ENCODE measurements at places on chromosomes 7 and 10.
A peak's percentile ranks its signal among the peaks of the same experiment; 100 is the strongest.

- DNase-seq: no peak
These were observed 30.2 kb upstream of the IKZF1 start for GRCh38 chr7:50274361-50274760.

- DNase-seq: no peak
These were observed 49.4 kb downstream of the PLXDC2 start for GRCh38 chr10:19865676-19866075.

GRCh38 chr10:45585131-45585530 lies 87.4 kb downstream of the ZFAND4 start:
- no peak for DNase-seq

- no peak for DNase-seq
These were observed 30.4 kb downstream of the A1CF start for GRCh38 chr10:50855015-50855414.

GRCh38 chr10:124376411-124376810 lies 42.3 kb downstream of the OAT start:
- no peak for DNase-seq

DNA sequence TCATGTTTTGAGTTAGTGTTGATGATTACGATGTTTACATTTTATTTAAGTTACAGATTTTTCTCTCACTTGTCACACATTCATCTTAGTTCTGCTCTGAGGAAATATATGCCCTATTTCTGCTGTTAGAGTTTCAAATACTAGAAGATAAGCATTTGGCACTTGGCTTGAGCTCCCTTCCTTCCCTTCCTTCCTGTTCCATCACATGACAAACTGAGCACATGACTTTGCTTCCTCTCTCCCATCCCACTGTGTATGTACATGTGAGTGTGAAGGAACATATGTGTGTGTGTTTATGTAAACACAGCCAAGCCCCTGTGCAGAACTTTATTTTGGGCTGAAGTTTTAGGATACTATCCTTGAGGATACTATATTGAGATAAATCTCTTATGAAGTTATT lies 795.9 kb upstream of the IGFBP3 start:
- no peak for DNase-seq

DNA sequence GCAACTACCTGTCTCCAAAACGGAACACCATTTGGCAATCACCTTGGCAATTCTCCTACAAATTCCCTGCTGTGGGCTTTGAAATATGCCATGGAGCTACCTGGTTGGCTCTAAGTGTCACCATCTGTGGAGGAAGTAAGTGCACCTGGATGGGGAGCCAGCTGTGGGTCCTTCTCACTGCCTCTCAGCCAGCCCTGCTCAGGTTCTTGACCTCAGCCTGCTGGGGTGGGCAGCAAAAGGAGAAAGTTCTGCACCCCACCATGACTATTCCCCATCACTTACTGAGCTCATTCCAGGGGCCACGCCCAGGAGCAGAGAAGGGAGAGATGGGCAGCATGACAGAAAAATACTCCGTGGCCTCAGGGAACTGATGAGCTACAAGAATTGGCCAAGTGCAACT lies 158.7 kb downstream of the TNS3 start:
- no peak for DNase-seq

DNA sequence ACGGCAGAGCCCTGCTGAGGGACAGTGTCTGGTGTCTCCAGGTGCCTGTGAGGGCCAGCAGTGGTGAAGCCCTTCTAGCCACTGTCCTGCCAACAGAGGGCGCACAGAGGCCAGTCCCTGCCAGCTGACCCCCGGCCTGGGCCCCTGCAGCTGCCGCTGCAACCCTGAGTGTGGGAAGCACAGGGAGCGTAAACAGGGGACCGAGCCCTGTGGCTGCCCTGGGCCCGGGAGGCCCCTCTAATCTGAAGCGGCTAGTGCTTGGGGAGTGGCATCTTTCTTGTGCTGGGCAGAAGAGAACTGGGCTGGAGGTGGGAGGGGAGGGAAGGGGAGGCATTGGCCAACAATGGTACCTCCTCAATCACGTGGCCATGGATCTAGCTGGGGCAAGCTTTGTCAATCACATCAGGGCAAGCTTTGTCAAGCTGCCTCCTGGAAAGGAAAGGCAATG lies 34.6 kb downstream of the TRIM8 start:
- peak; percentile 77 for DNase-seq

DNA sequence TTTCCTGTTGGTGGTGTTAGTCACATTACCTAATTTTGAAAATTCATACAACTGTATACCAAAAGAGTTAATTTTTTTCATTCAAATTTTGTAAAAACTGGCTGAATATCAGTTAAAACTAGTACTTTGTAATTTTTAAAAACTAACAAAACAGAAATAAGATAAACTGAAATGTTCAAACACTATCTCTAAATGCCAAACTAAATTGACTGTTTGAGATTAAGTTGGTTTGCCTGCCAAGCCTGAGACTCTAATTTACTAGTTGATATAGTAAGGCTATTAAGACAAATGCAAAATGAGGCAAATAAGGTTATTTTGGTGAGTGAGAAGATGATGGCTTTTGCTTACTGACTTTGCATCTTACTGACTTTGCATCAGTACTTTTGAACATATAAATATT lies 1134.9 kb upstream of the LRRN3 start:
- DNase-seq: no peak

- peak; percentile 93 for DNase-seq
These were observed 83.9 kb upstream of the ANK3 start for GRCh38 chr10:60473557-60473956.

DNA sequence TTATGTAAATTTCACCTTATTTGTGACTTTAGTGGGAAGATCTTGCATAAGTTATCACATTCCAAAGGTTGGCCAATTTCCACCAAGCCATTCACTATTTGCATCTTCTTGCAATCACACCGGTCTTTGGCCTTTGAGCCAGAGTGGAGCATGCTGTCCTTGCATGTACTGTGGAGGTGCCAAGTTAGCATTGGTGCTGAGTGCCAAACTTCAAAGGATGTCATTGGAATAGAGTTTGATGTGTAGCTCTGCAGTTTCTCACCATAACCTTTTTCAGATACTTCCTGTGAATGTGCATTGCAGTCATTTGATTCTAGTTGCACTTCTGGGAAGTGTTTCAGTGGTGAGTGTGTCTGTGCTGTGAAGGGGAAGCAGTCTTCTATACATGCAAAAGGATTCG lies 620.6 kb downstream of the SUGCT start:
- no peak for DNase-seq

DNA sequence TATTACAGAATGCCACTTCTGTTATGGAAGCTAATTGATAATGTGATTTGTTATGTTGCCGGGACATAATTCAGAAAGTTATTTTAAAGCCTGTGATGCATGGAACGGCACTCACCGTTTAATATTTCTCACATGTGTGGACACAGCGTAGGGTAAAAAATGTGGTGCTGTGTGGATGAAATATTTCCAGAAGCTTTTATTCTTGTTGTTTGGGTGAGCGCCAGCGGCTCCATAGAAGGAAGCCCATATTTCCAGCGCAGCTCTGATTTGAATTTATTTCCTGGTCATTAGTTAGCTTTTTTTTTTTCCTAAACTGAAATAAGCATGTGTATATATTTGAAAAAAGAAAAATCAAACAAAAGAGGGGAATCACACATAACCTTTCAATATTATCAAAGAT lies 20.2 kb upstream of the NKX6-2 start:
- no peak for DNase-seq

DNA sequence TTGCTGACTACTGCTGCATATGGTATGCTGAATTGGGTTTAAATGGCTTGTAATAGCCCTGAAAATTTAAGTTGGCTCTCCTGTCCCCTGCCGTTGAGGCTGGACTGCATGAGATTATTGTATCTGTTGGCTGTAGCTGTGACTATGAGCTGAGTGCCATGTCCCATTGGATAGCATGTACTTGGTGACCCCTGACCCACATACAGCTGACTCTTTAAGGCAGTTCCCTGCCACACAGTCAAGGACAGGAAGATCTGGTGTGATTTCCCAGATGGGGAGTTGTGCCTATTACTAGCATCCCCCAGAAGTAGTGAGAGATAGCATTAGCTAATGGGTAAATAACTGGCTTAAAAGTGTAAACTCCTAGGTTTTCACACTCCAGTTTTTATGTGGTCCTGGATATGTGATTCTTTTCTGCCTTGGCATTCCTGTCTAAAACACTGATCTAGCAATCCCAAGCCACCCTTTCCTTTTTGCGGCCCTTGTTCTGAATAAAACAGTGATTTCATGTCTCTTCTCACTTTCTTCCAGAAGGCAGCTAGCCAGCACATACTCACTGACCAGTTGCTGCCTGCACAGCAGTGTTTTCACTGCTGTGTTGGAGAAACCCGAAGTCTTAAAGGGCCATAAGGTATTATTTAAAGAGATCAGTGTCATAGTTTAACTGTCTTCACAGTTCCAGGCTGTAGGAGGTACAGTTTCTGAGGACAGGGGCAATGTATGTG lies 35.9 kb downstream of the LRRC4 start:
- DNase-seq: no peak

GRCh38 chr7:101374990-101375389 lies 12.3 kb downstream of the COL26A1 start:
- no peak for DNase-seq

DNA sequence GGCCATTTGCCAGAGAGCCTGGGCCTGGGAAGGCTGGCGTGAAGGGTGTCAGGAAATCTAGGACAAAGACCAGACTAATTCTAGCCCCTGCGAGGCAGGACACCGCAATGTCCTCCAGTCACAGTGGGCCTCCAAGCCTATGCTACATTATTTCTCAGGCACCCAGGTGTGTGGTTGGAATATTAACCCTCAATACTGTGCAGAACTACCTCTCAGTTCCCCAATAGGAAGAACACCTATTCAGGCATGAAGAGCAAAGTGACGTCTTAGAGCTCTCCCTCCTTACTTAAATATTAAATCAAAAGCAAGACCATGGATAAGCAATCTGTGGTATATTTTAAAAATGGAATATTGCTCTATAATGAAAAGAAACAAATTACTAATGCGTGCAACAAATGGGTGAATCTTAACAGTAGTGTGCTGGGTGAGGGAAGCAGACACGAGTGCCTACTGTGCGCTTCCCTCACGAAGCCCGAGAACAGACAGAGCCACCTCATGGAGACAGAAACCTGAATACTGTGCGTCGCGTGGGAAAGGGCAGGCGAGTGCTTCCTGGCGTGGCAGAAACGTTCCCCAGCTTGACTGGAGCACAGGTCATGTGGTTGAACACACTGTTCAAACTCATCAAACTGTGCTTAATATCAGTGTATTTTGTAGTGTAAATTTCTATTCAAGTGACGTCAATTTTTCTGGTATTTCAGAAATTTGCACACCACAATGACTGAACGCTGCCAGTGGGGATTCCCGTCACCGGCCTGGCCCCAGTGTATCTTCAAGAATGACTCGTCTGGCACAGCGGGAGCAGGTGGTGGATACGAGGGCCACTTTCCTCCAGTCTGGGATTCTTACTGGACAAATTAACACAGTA lies 15.5 kb upstream of the PTPRN2 start:
- DNase-seq: peak; percentile 40

- no peak for DNase-seq
These were observed 299.7 kb upstream of the AKR1E2 start for GRCh38 chr10:4526311-4526731.

DNA sequence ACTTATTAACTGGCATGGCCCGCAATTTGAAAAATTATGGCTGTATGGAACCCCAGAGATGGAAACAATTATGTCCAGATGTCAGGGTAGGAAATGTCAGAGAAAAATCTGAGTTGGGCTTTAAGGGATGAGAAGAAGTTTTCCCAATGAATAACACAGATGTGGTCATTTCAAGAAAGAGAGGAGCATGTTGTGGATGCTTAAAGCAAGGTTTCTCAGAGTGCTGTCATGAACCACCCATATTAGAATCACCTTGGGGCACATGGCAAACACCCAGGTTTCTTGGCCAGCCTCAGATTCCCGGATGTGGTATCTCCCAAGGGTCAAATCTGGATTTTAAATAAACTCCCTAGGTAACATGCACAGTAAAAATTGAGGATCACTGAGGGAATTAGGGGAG lies 43.6 kb downstream of the LAMB4 start:
- DNase-seq: no peak

- DNase-seq: no peak
These were observed 221.4 kb downstream of the ADARB2 start for GRCh38 chr10:1515780-1516491.

GRCh38 chr7:137628216-137628615 lies 218.6 kb downstream of the DGKI start:
- DNase-seq: no peak

DNA sequence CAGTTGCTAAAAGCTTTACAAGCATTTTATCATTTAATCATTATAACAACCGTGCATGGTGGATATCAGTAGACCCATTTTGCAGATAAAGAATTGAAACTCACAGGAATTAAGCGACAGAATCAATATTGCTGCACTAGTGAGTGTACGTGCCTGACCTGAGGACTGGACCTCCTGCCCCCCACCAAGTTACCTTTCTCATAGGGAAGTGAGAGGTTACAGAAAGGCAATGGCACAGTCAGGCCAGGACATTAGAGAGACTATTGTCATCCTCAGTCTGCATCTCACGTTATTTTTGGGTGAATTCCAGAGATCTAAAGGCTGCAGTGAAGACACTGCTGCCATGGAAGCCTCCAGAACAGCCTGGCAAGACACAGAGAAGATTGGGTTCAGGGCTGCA lies 80.9 kb downstream of the WDFY4 start:
- no peak for DNase-seq

- DNase-seq: no peak
These were observed 35.6 kb upstream of the TOMM7 start for GRCh38 chr7:22858274-22858639.

DNA sequence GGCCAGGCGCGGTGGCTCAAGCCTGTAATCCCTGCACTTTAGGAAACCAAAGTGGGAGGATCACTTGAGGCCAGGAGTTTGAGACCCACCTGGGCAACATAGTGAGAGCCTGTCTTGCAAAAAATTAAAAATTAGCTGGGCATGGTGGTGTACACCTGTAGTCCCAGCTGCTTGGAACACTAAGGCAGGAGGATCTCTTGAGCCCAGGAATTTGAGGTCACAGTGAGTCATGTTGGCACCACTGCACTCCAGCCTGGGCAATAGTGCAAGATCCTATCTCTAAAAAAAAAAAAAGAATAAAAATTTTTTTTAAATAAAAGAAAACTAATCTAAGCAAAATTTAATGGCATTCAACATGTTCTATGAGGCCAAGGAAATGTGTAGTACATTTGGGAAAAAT lies 44.9 kb upstream of the UBN2 start:
- DNase-seq: no peak

GRCh38 chr10:60293581-60294175 lies 96.0 kb downstream of the ANK3 start:
- DNase-seq: no peak

DNA sequence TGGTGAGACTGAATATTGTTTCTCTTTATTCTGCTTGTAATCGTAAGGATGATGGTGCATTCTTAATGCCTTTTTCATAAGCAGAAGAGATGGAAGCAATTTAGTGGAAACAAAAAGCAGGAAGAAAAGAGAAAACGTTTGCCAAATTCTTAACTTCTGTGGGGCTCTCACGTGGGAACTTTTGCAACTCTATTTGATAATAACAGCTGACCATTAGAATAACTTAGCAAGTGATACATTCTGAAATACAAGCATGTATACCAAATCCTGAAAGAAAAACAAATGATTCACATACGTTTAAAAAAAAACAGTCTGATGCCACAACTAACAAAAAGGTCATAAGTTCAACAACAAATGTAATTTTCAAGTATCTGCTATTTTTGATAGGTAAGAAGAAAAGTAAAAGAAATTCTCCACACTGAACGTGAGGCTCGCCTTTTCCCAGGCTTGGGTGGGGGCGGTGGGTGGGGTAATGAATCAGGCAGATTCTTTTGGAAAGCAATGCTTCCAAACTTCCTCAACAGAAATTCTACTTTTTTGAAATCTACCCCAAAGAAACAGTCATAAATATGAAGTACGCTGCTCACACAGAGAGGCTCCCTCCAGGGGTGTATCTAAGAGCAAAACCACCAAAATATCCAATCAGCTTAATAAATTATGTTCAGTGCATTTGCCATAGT lies 446.2 kb upstream of the MGMT start:
- no peak for DNase-seq
